ENCODE measurements at places on chromosomes 7 and 10. TPM values are rescaled to one million over a fixed set of nuclear protein-coding genes. Genes with fewer than 3 reads are reported as not detected.

DNA sequence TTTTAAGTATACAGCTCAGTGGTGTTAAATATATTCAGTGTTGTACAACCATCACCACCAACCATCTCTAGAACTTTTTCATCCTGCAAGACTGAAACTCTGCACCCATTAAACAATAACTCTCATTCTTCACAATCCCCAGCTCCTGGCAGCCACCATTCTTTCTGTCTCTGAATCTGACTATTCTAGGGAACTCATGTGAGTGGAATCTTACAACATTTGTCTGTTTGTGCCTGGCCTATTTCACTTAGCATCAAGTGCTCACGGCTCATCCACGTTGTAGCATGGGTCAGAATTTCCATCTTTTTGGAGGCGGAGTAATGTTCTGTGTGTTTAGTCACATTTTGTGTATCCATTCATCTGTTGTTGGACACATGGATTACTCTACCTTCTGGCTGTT, 40.8 kb upstream of the PFKFB3 start:
- no peak for DNase-seq

DNA sequence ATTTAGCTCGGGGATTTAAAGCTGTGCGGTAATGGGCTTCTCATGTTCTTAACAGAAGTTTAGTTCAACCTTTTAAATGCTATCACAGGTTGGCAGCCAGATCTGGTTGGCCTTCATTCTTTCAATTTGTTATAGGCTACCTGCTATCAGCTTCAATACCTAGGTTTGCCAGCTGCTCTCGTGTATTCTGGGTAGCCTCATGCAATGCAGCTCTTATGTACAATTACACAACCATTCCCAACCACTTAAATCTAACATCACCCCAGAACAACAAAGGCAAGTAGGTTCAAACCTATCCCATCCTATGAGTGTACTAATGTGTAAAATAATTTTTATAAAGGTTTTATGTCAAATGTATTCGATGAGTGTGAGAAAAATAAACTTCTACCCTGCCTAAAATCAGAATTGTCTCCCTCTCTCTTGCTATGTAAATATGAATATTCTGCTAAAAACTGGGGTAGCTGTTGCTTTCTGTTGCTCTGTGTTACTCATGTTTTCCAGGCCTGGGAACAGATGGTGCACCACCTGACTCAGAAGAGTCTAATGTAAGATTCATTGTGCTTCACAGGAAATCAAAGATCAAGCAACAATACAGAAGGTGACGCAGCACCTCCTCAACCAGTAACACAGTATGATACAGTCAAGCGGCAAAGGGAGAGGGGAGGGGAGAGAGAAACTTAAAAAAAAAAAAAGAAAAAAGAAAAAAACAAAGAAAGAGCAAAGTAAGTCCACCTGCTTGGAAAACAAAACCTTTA, 188.6 kb downstream of the ETV1 start:
- no peak for DNase-seq

DNA sequence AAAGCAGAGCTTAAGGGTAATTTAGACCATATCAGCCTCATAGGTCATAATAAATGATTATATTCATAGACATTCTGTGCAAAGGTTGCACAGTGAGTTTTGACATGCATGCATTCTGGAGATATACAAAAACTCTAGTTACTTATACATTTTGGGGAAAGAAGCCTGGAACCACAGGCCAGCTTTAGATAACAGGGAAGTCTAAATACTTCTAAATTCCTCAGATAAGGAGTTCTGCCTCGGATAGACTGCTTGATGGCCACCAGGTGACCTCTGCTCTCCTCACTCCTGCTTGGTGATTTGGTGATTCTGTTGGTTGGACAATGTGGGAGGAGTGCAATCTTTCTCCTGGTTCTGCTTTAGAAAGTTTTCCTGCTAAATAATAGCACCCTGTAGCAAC, 77.9 kb downstream of the SGMS1 start:
- no peak for DNase-seq

- DNase-seq = no peak
Observed at GRCh38 chr10:123250640-123251039, 96.4 kb downstream of the BUB3 start.

The ASIC3 gene
- total RNA-seq = 1.2 TPM

DNA sequence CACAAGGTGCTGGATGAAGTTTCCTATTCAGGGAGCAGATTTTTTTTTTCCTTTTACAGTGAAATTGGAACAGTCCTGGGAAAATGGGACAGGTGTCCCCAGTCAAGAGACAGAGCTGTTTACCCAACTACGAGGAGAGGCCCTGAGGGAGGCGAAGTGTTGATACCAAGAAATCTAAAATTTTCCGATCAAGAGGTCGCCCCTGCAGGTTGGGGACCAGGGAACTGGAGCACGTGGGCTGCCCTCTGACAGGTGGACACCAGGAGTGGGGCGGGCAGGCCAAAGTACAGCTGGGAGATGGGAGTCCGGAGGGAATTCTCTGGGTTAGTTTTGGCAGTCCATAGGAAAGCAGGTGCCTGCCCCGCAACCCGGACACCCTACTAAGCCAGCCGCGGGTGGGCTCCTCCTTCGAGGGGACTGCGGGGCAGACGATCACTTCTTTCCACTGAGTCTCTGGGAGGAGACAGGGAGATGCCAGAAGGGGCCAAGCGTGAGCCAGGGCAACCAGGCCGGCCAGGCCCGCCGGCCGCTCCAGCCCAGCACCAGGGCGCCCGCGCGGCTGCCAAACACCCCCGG, 965 bp upstream of the CAMK1D start:
- no peak for DNase-seq

The SDK1 gene
- total RNA-seq = 3.1 TPM

GRCh38 chr10:60495338-60496055, 105.8 kb upstream of the ANK3 start:
- DNase-seq = no peak

GRCh38 chr7:676246-676971, 50.1 kb upstream of the DNAAF5 start:
- no peak for DNase-seq

- DNase-seq = no peak
Observed at GRCh38 chr7:150453892-150454291, 3.5 kb downstream of the GIMAP8 start.

DNA sequence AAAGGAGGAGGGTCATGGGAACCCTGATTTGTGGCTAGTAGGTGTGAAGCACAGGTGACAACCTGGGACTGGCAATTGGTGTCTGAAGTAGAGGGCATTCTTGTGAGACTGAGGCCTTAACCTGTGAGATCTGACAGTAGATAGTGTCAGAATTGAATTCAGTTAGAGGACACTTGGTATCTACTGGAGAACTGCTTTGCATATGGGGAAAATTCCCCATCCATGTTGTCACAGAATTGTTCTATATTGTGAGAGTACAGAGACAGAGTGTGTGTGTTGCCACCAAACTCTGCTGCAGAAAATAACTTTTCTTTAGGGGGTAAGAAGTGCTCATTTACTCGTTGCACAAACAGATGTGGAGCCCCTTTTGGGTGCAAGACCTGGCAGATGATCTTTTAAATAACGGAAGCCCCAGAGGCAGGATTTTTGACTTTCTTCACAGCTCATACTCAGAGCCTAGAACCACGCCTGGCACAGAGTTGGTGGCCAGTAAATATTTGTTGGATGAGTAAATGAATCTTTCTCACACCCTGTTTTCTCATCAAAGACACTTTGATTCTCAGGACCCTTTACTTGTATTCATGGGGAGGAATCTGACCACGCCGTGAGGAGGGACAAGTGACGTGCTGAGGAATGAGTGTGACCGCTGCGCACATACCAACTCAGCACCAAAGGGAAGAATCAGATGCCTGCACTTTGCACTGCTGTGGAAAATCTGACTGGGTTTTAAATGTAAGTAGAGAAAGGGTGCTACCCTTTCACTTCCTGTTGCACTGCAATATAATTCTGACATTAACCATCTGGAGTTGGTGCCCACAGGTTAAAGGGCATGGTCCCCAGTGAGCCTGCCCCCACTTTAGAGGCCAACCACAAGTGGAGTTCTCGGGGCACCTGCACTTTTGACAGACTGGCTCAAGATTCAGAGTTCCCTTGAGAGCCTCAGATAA, 39.2 kb upstream of the SDHAF3 start:
- no peak for DNase-seq

DNA sequence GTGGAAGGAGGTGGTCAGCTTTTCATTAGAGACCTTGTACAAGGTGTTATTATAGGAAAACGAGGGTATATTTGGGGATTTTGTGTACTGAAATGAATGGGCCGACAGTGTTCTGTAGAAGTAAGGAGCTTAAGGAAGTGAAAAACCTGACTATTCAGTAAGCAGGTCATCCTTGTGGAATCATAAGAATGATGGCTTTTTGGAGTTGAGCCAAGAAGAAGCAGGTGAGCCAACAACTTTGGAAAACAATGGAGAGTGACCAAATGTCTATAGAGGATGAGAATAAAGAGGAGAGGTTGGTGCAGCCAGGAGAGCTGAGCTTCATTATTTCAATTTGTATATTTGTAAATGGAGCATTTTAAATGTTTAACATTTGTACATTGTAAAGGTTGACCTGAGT, 595.7 kb downstream of the CCSER2 start:
- DNase-seq = no peak

GRCh38 chr10:128147064-128147463, 20.8 kb upstream of the MKI67 start:
- no peak for DNase-seq

- no peak for DNase-seq
Observed at GRCh38 chr7:77570330-77571011, 33.4 kb downstream of the PTPN12 start.

DNA sequence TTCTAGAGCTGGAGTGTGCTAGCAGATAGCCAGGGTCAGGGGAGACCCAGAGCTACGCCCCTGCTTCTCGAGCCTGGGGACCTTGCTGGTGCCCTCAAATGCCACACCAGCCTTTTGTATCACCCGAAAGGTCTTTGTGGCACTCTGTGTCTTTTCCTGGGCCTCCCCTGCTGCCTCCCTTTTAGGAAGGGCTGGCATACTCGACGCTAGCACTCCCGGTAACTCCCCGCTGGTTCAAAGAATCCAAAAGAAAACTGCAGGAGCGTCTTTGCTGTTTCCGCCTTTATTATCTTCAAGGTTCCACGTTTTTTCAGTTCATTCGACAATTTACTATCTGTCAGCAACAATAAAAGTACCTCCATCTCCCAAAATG, 36.3 kb downstream of the CTBP2 start:
- DNase-seq = no peak

The MSMB gene
- not detected for total RNA-seq

The GNGT1 gene
- total RNA-seq = not detected

The NXPH1 gene
- not detected for total RNA-seq

- peak; percentile 81 for DNase-seq
Observed at GRCh38 chr10:69684020-69684980, 54.3 kb downstream of the FAM241B start.

The WDFY4 gene
- 2.0 TPM for total RNA-seq

- no peak for DNase-seq
Observed at GRCh38 chr7:52061666-52062065, 745.1 kb upstream of the COBL start.

DNA sequence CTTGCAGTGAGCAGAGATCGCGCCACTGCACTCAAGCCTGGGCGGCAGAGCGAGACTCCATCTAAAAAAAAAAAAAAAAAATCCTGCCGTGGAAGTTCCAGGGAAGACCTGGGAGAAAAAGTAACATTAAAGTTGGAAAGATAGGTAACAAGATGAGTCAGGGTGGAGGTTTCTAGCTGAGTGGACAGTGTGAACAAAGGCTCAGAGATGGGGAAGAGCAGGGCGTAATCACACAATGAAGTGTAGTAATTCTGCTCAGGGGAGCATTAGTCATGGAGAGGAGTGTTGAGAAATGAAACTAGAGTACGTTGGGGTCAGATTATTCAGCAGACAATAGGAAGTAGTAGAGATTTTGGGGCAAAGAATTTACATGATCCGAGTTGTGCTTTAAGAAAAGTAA, 21.6 kb upstream of the WASL start:
- no peak for DNase-seq

DNA sequence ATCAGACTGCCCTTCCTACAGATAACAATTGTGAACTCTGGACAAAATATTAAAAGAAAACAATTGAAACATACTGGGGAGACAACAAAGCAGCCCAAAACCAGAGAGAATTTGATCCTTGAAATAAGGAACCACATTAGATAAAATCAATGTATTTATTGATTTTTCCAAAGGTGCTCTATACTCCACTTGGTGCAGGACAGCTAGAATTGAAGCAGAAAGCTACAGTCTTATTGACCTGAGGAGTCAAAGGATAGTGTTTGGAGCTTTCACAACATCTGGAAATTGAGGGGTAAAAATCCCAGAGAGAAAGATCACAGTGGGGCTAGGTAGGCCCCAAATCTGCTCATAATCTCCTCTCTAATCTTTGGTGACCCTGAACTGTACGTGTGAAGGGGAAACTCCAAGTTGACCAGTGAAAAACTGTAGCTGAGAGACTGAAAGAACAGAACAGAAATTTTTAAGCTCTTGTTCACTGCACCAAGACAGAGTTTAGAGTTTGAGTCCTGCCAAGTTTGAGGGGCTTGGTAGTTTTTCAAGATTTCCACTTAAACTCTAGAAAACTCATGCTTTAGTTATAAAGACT, 70.2 kb downstream of the SAMD9 start:
- DNase-seq = no peak

DNA sequence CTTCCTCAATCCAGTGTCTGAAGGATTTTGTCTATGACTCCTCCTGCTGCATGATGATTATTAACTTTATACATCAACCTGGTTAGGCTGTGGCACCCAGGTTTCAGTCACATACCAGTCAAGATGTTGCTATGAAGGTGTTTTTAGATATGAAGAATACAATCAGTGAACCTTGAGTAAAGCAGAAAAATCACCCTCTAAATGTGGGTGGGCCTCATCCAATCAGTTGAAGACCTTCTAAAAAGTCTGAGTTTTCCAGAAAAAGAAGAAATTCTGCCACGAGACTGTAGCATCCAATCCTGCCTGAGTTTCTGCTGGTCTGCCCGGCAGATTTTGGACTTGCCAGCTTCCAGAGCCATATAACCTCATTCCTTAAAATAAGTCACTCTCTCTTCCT, 126.1 kb upstream of the FRMD4A start:
- DNase-seq = no peak

The ADRA2A gene
- total RNA-seq = 1.2 TPM

The FOXI2 gene
- not detected for total RNA-seq

DNA sequence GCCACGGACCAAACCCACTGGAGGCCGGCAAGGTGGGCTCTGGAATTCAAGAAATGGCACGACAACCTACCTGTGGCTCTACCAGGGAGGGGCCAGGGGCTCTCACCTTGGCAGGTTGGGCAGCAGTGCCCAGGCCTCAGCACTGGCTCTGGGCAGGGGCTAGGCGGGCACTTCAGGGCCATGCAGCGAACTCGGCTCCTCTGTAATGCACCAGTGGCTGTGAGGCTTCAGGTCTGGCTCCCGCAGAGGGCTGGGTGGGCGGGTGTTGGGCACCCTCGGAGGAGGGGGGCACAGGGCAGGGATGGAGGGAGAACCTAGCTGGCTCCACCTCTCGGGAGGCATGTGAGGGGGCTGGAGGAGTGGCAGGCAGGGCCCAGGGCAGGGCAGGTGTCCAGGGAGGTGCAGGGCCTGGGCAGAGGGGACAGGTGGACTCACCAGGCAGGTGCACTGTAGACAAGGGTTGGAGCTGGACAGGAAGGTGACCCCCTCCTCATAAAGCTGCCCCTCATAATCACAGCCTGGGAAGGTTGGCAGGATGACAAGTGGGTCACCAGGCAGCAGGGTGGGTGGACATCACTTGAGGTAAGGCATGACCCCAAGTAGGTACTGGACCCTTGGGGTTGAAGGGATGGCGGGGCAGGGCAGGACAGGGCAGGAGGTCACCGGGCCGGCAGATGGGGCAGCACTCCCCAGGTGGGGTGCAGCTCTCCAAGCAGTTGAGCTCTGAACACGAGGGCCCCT, 6.7 kb downstream of the KCP start:
- DNase-seq = no peak

The SFRP5 gene
- 260 TPM for total RNA-seq

The CALML3 gene
- total RNA-seq = not detected

GRCh38 chr10:5532618-5533097, 7.9 kb downstream of the CALML3 start:
- DNase-seq = no peak
